ENCODE measurements at places on chromosomes 1 and 21.
A peak's percentile ranks its signal among the peaks of the same experiment; 100 is the strongest.

DNA sequence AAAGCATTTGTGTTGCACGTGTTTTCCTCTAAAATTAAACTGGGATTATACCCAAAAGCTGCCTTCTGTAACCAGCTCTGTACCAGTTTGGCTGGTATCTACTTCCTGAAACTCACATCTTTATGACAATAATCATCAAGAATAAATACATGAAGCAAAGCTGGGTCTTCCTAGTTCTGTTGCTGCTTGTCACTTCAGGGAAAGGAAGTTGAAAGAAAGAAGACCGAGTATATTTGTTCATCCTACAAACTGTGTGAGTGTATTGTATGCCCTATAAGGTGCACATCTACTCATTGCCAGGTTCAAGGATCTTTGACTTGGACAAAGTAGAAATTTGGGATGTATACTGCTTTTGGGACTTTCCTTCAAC, 29.1 kb upstream of the IFNGR2 start:
- DNase-seq: no peak

GRCh38 chr1:1359664-1360468, 1.5 kb upstream of the MXRA8 start:
- no peak for DNase-seq

- DNase-seq: no peak
These were observed 142.6 kb downstream of the TTLL7 start for GRCh38 chr1:83856381-83856780.

DNA sequence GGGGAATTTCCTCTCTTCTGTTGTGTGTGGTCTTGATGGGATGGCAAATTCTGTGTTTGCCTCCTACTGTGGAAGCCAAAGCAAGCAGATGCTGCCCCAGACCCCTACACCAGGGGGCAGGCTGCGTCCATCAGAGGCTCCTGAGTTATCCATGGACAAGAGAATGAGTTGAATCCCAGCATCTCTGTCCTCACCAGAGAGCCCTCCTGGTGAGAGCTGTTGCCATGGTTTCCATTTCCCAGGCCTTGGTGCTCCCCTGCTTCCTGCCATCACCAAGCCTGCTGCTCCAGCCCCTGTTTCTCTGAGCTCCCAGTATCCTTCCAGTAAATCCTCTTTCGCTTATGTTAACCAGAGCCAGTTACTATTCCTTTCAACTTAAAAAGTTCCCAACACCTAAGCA, 20.4 kb upstream of the GNG12 start:
- DNase-seq: no peak

GRCh38 chr1:239735111-239735510, 348.7 kb downstream of the CHRM3 start:
- DNase-seq: no peak

DNA sequence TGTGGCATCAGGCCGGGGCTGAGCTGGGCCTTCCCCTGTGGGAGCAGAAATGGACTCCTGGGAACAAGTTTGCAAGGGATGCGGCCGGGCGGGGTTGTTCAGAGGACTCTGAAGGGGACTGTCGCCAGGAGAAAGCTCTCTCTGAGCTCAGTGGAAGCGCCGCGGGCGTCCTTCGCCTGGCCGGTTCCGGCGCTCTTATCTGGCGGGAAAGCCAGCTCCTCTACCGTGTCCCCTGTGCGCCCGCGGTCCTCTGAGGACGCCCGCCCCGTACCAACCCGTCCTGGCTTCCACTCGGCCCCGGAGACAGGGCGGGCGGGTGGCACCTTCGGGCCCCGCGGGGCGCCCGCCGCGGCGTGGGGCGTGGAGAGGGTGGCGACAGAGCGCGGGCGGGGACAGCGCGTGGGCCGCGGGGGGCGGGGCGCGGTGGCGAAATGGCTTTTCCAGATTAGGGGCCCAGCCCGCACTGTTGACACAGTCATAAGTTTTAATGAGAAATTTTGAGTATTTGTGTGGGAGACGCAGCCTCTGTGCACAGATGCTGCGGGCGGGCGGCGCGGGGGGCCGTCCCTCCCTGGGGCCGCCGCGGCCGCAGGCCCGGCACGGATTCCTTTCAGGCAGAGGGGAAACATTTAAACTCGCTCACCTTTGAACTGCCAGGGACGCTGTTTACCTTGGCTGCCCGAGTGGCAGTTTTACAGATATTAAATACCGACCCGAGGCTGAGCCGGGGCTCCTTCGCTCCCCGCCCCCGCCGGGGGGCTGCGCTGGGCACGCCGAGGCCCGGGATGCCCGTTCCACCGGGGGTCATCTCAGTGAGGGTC, 70.2 kb downstream of the FOXD2 start:
- no peak for DNase-seq

GRCh38 chr1:221688488-221688843, 53.4 kb downstream of the DUSP10 start:
- no peak for DNase-seq

- DNase-seq: no peak
These were observed 8.4 kb downstream of the MYOG start for GRCh38 chr1:203077367-203077766.

DNA sequence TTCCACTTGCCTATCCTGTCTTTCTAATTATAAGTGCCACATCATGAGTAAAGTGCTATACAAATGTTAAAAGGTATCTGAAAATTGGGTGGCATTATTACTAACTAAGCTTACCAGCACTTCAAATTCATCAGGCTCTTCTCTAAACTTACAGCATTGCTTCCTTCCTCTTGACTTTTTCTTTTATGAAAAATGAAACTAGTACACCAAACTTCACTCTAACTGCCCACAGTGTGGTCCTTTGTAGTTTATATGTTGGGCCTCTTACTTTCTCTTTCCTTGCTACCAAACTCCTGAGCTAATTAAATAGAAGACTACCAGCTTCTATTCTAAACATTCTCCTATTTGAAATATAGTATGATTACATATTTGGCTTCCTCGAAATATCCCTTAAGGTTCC, 81.8 kb downstream of the NOTCH2 start:
- DNase-seq: no peak

DNA sequence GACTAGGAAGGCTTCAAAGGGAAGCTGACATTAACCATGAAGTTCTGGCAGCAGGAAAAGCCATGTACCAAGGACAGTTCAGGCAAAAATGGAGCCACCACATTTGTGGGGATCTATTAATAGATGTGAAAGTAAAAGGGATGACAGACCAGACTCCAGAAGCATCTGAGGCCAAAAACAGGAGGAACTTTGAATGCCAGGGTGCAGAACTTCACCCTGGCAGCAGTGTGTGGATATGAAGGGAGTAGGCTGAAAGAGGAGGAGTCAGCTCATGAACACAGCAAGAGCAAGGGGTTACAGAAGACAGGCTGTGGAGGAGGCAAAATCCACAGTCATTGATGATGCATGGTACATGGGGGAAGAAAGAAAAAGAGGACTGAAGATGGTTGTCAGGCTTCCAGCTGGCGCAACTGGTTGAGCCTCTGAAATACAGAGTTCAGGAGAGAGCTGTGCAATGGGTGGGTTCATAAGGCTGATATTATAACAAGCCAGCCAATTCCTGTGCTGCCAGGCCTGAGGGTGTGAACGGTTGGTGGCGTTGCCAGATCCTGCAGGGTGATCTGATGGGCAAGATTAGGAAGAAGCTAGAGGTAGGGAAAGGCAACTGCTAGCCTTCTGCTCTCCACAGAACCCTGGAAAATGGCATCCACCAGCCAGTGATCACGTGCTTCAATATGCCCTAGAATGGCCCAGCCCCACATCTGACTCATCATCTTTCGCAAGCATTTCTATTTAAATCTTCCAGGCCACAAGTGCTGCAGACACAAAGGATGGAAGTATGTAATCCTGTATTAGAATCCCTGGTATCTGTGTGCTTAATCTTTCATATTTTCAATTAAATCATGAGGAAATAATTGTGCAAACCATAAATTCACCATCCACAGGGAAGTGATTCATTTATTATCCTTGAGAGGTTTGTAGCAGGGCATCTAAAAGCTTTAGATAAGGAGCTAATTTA, 81.9 kb downstream of the SLC25A24 start:
- DNase-seq: peak; percentile 14

GRCh38 chr21:42545317-42545716, 31.7 kb downstream of the SLC37A1 start:
- DNase-seq: no peak

- DNase-seq: no peak
These were observed 25.5 kb upstream of the IL10 start for GRCh38 chr1:206797534-206798383.

DNA sequence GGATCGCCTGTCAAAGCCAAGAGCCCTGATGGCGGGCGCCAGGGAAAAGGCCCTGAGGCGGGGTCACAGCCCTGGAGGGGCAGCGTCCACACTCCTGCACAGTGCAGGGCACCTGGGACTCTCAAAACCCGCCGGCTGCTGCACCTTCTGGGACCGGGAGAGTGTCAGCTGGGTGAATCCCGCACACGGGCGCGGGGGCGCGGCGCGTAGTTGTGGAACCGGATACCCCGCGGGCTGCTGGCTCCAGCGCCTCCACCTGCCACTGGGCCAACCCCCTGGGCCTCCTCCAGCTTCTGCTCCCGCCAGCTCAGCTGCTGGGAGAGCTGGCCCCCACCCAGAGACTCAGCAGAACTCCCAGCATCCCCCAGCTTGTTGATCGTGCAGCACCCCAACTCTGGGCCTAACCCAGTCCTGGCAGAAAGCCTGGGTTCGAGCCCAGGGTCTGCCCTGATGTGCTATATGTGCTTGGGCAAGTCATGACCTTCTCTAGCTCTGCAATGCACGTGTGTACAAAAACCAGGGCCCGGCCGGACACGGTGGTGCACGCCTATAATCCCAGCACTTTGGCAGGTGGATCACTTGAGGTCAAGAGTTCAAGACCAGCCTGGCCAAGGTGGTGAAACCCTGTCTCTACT, 33.8 kb downstream of the NECAP2 start:
- DNase-seq: no peak

- DNase-seq: no peak
These were observed at the start of gene RGS1 for GRCh38 chr1:192575499-192576189. RGS1 (plus strand) TSS chr1:192575773; CDS start chr1:192575793, 20 bp downstream.

DNA sequence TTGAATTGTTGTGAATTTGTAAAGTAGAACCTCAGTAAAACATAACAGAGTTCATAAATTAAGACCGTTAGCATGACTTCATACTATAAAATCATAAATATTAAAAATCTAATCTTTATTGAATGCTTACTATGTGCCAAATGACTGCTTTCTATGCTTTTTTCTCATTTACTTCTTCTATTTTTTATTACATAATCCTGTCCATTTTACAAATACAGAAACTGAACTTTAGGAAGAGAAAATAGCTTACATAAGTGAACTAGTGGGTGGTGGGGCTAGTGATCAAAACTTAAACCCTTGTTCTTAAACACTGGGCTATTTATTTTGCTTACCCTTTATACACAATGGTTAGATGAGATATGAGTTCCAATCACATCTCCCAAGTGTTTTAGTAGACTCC, 122.3 kb downstream of the ZC3H11B start:
- DNase-seq: no peak

GRCh38 chr1:100736746-100737145, 17.2 kb downstream of the VCAM1 start:
- DNase-seq: no peak

- DNase-seq: no peak
These were observed 98.8 kb downstream of the GLIS1 start for GRCh38 chr1:53639996-53640700.

- no peak for DNase-seq
These were observed 71.4 kb downstream of the DDR2 start for GRCh38 chr1:162703708-162704107.

DNA sequence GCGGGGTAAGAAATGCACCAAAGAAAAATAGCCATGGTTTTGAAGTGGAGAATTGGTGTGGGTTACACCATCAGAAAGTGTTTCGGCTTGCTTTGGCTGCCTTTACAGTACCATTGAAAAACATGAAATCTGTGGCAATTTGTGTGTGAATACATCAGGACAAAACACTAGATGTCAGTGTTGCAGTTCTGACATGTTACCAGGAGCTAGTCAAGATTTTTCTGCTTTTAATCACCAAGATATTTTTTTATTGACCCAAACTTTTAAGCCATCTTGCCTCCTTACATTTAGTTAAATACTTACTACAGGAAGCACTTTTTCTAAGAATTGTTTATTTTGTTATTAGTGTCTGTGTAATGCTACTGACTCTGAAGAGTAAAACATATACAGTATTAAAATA, 14.3 kb downstream of the RRP15 start:
- DNase-seq: no peak

DNA sequence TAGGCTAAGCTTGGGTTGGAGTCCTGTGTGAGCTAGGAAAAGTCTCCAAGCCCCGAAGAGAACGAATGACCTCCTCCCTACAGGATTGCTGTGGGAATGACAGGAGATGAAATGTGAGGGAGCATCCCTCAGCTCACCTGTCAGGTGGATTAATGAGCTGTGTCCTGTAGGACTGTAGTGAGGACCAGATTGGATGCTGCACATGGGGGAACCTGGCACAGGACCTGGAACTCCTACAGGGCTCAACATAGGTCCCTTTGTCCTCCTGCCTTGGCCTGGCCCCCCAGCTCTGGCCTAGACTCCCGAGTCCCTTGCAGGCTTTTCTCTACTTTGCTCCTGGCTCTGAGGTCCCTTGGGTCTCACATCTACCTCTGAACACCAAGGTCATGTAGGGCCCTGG, 155.7 kb downstream of the PTPRU start:
- no peak for DNase-seq

- no peak for DNase-seq
These were observed 94.7 kb downstream of the PLPP3 start for GRCh38 chr1:56484695-56485094.

DNA sequence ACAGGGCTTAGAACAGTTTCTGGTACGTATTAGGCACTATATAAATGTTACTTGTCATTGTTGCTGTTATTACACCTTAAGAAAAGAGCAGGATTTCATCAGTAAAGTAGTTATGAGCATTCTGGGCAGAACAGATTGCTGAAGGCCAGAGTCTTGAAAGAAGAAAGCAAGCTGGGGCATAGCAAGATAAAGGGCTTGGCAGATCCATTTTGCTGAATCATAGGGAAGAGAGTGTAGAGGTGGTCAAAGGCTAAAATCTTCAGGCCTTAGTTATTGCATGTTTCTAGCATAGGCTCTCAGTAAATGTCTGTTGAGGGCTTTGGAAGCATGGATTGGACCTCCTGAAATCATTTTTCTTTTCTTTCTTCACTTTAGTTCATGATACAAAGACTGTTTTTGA, 67.5 kb downstream of the PLA2G4A start:
- no peak for DNase-seq

GRCh38 chr1:88731475-88732269, 47.6 kb downstream of the PKN2 start:
- DNase-seq: no peak

- DNase-seq: peak; percentile 67
These were observed 365.3 kb downstream of the HHIPL2 start for GRCh38 chr1:222182641-222183040.

DNA sequence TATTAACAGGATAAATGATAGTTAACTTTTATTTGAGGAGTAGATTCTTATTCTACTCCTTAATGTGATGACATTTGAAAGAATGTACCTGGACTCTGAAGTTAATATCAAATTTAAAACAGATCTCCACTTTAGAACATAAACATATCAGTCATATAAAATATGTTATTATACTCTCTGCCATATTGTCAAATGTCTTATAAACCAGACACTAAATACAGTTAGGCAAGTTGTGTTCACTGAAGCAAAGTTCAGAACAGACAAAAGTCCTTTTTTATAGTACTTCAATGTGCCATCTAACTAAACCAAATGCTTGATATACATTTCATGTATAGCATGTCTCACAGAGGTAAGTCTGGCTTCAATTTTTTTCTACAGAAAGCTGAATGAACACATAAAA, 285.2 kb downstream of the AKT3 start:
- no peak for DNase-seq

- DNase-seq: no peak
These were observed 458 bp downstream of the ZC3H12A start for GRCh38 chr1:37474697-37475379.

Measured in epithelial cell of prostate (primary cell).